ENCODE measurements at places on chromosomes 12 and 14.

GRCh38 chr14:53055003-53055402 lies 98.1 kb downstream of the DDHD1 start:
- peak; percentile 32 for DNase-seq

DNA sequence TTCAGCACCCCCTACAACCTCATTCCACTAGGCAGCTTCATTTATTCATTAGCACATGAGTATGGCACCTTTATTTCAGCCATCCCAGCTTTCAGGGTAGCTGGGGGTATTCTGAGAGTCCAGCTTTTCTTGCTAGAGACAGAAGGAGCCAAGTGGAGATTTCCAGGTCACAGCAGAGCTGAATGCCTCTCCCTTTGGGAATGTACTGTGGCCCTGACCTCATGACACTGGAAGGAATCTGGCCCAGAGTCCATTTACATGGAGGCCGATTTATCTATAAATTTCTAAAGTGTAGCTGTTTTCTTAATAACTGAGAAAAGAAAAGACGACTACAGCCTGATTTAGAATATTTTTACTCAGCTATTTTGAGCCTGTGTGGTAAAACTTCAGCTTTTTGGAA lies 47.2 kb upstream of the JDP2 start:
- DNase-seq, result no peak

GRCh38 chr12:54058128-54058768 lies 4.6 kb downstream of the HOXC4 start:
- no peak for DNase-seq

GRCh38 chr12:117002051-117002817 lies 91.5 kb downstream of the FBXW8 start:
- no peak for DNase-seq

GRCh38 chr12:76085520-76085868 lies 1.0 kb upstream of the NAP1L1 start:
- no peak for DNase-seq

- DNase-seq, result no peak
Measured at GRCh38 chr12:11635341-11635740, 14.1 kb upstream of the ETV6 start.

- no peak for DNase-seq
Measured at GRCh38 chr14:61965030-61965745, 203.0 kb downstream of the SNAPC1 start.

DNA sequence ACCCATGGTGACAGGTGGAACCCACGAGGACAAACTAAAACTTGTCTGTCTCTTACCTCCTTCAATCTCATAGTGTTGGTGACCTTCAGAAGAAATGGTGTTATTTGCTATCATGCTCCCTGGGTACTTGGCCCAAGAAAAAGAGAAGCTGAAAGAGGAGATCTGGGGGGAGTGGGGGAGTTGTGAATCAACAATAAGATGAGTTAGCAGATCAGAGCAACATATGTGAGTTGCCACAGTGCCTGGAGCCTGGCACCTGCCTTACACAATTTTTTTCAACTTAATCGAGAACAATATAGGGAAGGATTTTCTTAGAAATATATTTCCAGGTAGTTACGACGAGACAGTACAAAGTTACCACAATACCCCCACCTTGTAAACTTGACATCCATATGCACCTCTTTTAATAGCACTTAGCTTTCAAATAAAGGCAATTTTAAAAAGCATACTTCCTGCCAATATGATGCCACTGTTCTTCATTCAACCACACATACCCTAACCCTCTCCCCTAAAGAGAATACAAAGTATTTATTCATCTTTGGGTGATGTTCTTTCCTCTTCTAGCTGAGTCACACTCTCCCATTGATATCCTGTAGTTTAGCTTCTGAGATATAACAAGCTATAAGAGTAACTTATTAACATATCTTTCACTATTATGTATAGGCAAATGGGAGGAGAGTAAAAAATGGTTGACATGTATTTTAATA lies 424.1 kb upstream of the OR4E1 start:
- DNase-seq, result no peak

DNA sequence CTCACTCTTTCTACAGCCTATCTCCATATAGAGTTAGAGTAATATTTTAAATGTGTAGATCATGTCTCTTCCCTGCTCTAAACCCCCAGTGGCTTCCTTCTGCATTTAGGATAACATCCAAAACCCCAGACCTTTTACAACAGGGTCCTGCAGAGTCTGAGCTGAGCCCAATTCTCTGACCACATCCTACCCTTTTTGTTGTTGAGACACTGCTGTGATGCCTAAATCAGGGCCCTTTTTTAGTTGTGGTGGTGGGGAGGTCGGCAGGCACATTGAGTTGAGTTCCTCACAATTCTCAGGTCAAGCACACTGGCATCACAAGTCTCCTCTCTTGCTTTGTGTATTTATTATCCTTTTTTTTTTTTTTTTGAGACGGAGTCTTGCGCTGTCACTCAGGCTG lies 1.8 kb upstream of the DDX47 start:
- DNase-seq, result no peak

- DNase-seq, result no peak
Measured at GRCh38 chr12:51922146-51922545, 14.8 kb downstream of the ACVRL1 start.

DNA sequence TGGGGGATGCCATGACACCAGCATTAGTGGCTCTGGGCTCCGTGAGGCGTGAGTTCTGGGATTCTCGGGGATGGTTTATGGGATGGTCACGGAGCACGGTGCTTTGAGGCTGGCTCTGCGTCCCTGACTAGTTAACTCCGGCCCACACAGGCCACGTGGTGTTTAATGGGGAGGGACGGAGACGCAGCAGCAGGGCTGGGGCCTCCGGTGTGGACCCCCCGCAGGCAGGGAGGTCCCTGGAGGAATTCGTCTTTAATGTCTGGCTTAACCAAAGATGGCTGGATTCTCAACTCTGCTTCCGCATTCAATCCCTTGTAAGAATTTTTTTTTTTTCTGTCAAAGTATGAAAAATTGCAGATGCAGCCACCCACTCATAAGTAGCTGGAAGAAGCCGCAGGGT lies 86.4 kb upstream of the RFLNA start:
- DNase-seq, result no peak

- no peak for DNase-seq
Measured at GRCh38 chr14:102288139-102288538, 16.8 kb downstream of the MOK start.

DNA sequence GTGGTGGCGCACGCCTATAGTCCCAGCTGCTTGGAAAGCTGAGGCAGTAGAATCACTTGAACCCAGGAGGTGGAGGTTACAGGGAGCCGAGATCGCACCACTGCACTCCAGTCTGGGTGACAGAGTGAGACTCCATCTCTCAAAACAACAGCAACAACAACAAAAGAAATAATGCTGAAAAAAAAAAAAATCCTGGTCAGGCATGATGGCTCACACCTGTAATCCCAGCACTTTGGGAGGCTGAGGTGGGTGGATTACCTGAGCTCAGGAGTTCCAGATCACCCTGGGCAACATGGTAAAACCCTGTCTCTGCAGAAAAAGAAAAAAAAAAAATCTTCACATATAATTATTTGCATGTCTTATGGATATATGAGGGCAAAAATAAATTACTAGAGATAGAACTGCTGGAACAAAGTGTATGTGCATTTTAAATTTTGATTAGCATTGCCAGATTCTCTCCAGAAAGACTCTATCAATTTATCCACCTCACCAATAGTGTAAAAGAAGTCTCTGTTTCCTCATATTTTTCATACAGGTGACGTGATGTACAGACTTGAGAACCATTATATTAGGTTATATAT lies 75.4 kb downstream of the ATXN2 start:
- DNase-seq, result no peak

DNA sequence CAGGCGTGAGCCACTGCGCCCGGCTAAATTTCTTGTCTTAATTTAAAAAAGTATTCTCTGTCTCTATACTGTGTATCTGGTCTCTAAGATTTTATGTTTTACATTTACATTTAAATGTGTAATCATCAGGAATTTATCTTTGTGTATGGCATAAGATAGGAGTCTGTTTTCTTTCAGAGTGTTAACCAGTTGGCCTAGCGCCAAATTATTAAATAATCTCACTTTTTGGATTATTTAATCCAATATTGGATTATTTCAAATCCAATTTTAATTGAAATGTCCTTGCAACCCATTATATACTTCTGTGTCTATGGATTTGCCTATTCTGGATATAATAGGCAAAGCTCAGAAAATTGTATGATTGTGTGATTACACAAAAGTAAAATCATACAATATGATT lies 45.0 kb downstream of the BAZ2A start:
- no peak for DNase-seq

DNA sequence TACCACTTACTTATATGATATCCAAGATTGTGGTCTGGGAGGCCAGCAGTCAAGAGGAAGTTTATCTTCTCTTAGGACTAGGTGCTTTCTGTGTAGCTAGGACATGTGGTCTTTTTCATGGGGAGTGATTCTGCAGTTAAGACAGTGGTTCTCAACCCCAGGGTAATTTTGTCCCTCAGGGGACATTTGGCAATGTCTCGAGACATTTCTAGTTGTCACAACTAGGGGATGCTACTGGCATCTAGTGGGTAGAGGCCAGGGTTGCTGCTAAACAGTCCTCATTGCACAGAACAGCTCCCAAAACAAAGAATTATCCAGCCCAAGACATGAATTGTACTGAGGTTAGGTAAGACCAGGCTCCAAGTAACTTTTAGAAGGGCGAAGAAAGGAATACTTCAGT lies 20.0 kb downstream of the AMDHD1 start:
- peak; percentile 39 for DNase-seq

GRCh38 chr14:95896498-95897135 lies 20.0 kb downstream of the TUNAR start:
- no peak for DNase-seq

- DNase-seq, result no peak
Measured at GRCh38 chr12:131565267-131566015, 145.4 kb upstream of the SFSWAP start.

GRCh38 chr12:117334051-117334450 lies 27.4 kb downstream of the NOS1 start:
- no peak for DNase-seq

- DNase-seq, result no peak
Measured at GRCh38 chr14:72868500-72868899, 25.4 kb downstream of the DPF3 start.

DNA sequence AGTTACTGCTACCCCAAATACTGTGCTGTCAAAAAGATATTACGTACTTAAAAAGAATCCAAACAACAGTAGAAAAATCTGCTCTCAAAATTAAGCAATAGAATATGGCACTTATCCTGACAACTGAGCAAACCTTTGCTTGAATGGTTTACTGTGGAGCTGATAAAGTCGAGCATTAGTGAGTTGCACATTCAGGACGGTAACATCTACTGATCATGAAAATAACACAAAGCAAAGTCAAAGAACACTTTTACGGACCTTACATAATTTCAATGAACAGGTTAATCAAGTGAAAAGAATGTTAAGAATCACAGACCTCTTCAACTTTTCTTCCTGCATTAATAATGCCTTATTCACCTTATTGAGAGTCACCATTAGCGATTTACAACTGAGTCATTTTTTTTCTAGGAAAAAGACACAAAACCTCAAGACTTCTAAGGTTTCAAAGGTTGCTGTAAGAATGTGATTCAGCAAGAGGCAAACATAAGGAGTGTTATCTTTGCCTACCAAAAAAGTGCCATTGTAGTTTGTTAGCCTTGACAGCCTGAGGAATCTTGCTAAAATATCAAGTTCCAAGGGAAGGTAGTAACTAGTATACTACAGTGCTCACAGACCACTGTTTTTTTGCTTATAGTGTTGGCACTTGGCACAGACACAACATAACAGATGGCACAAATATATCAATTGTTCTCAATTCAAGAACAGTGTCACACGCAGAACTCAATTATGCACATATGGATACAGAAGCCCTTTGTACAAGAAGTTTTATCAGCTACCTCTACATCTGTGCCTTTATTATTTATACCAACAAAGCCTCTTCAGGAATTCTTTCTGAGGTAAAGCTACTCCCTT lies 334.2 kb upstream of the RPL10L start:
- DNase-seq, result no peak

GRCh38 chr14:34098045-34098984 lies 147.4 kb upstream of the EGLN3 start:
- DNase-seq, result no peak

- no peak for DNase-seq
Measured at GRCh38 chr14:77026930-77027537, 1.5 kb downstream of the IRF2BPL start.

DNA sequence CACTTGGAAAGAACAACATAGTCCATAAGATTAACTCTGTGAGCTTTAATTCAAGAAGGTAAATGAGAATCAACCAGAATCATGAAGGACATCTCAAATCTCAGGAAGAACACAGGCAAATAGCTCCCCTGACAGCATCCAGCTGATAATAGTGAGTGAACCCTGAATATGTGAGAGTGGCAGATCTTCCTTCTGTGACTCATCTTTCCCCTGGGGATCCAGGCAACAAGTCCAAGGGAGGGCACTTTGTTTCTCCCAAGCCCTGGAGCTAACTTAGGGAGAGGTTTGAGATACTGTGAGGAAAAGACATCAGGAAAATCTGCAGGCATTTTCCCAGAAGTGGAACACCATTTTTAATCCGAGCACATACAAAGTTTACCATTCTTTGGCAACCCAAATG lies 763.9 kb upstream of the MGAT4C start:
- DNase-seq, result no peak

DNA sequence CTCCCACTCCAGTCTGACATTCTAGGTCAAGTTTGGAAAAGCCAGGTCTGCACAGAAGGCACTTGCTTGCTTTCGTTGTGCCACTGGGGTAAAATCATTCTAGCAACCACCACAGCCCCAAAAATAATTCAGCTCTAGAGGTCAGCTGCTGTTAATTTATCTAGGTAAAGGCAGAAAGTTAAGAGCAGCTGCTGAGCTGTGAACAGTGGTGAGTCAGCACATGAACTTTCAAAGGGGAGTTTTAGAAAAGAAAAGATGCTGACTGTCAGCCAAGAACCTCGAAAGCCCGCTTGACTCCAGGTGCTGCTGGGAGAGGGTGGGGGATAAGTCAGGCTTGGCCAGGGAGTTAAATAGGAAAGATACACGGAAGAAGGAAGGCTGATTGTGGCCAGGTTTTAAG lies 12.7 kb downstream of the CCDC197 start:
- DNase-seq, result no peak

DNA sequence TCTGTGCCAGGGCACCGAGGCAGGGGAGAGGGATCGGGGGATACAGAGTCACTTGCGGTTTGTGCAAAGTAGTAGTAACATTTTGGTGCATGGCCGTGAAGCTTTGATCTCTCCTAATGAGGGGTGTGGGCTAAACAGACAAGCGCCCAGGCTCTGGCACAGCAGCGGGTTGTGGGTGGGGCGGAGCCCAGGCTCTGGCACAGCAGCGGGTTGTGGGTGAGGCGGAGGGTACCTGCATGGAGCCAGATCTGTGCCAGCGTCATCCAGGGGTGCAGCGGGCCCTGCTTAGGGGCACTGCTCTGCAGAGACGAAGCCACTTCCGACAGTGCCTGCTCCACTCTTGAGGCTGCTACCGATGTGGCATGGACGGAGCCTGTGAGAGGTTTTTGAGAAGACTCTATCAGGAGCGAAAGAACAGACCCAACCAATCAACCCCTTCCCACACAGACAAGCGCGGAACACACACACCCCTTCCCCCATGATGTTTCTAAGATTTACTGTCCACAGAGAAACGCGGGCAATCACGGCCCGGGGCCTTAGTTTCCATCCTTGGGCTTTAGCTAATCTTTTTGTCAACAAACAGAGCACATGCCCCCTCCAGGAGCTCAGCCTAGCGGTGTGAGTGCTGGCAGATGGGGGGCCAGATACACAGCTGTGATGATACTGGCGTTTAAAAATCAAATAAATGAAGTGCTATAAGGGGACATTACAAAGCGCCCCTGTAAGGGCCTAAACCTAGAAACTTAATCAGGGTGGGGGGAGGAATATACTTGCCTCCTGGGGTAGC lies 196.6 kb downstream of the CALM1 start:
- DNase-seq, result no peak
